Activated CD4-positive, alpha-beta memory T cell treated with anti-CD3 and anti-CD28 coated beads, Interleukin-2, amount 10 ng/mL, durations not matched to agents 7 days and 5 days (primary cell): ENCODE measurements at places on chromosomes 6 and 20. TPM values are rescaled to one million over a fixed set of nuclear protein-coding genes. Genes with fewer than 3 reads are reported as not detected.

GRCh38 chr6:168627506-168628175 lies 186.7 kb downstream of the SMOC2 start:
- no peak for DNase-seq
- no peak overlapping the region for H3K4me3 ChIP-seq
- H3K27ac ChIP-seq: no peak overlapping the region
- peaks cover 2% of the 10 kb centered on the region for H3K4me1 ChIP-seq
- H3K36me3 ChIP-seq: no peaks in the 10 kb centered on the region

DNA sequence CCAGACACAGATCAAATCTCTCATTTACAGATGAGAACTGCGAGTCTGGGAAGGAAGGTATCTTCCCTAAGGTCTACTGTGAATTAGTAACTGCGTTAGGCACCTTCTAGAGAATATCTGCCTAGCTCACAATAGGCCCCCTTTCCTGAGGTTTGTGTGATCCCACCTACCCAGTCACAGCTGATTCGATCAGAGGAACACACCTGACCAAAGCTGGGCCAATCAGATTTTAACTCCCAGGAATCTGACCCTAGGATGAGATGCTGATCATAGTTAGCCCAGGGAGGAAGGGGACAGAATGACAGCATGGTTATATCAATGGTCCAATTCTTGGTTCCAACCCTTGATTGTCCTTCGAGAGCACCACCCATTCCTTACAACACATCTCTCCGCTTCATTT lies 7.4 kb upstream of the CCDC167 start:
- H3K4me3 ChIP-seq: no peak overlapping the region
- peaks cover 39% of the 10 kb centered on the region for H3K4me1 ChIP-seq
- no peak overlapping the region for H3K27ac ChIP-seq
- no peaks in the 10 kb centered on the region for H3K27me3 ChIP-seq
- H3K36me3 ChIP-seq: no peaks in the 10 kb centered on the region
- no peak for DNase-seq

DNA sequence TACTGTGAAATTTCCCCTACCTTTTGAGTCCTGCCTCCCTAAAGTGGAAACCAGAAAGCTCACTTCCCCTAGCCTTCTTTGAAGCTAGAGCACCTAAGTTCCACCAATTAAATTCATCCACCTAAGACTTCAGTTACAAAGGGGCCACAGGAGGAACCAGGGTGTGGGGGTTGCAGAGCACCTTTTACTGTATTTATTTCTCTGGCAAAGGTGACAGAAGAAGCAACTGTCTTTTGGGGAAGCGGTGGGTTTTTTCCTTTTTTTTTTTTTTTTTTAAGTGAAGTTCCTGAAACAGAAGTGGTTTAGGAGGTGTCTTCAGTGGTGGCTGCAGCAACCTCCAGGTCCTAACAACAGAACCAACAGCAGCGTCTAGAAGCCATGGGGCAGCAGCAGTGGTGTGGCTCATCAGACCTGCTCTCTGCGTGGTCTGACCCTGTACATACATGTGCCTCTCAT lies 13.1 kb downstream of the PSMB9 start:
- H3K36me3 ChIP-seq: peaks cover 19% of the 10 kb centered on the region
- no peak for DNase-seq
- peaks cover 35% of the 10 kb centered on the region for H3K4me1 ChIP-seq

- H3K4me3 ChIP-seq: no peak overlapping the region
- no peak for DNase-seq
Measured at GRCh38 chr6:109252261-109253041, 129.8 kb downstream of the CD164 start.

DNA sequence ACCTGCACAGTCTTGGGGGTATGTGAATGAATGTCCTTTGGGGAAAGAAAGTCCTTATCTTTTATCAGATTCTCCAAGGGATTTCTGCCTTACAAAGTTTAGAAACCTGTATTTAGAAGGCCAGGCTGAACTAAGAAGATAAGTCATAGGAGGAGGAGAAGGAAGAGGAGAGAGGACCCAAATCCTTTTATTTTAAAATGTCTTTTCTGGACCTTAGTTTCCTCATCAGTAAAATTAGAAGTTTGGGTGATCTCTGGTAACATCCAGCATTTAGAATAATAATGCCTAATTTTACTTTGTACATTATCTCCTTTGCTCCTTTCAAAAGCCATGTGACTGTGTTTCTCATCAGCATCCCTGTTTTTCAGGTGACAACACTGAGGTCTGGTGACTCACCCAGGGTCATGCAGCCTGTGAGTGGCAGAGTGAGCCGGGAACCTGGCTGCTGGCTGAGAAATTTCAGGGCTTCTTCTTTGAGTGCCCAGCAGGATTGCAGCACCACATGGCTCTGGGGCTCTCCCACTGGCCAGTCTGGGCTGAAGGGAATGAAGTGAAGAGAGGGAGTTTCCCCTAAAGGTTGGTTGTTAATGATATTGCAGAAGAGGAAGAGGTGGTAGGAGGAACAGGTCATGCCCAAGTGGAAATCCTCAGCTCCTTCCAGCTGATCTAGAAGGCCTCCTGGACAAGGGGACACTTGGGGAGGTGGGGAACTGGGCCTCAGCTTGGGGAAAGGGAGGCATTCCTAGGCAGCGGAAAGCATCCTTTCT lies 34.0 kb downstream of the VEGFA start:
- DNase-seq: no peak
- H3K4me3 ChIP-seq: no peak overlapping the region
- H3K27me3 ChIP-seq: peaks cover 6% of the 10 kb centered on the region

- no peaks in the 10 kb centered on the region for H3K27me3 ChIP-seq
- no peak for DNase-seq
- no peaks in the 10 kb centered on the region for H3K36me3 ChIP-seq
- no peak overlapping the region for H3K27ac ChIP-seq
- no peak overlapping the region for H3K4me3 ChIP-seq
- H3K4me1 ChIP-seq: no peaks in the 10 kb centered on the region
Measured at GRCh38 chr6:78615430-78615904, 251.9 kb upstream of the IRAK1BP1 start.

GRCh38 chr6:139146317-139146726 lies 11.4 kb downstream of the HECA start:
- H3K27ac ChIP-seq: peak overlapping the region; percentile 88
- peak overlapping the region; percentile 49 for H3K4me3 ChIP-seq
- H3K4me1 ChIP-seq: peaks cover 93% of the 10 kb centered on the region

GRCh38 chr6:36627801-36628246 lies 33.7 kb downstream of the SRSF3 start:
- DNase-seq: no peak
- H3K4me3 ChIP-seq: no peak overlapping the region
- no peaks in the 10 kb centered on the region for H3K36me3 ChIP-seq

GRCh38 chr20:2329286-2329685 lies 33.5 kb downstream of the TGM3 start:
- no peak overlapping the region for H3K4me3 ChIP-seq
- no peak overlapping the region for H3K27ac ChIP-seq
- H3K27me3 ChIP-seq: peaks cover 16% of the 10 kb centered on the region
- no peaks in the 10 kb centered on the region for H3K36me3 ChIP-seq
- DNase-seq: no peak

DNA sequence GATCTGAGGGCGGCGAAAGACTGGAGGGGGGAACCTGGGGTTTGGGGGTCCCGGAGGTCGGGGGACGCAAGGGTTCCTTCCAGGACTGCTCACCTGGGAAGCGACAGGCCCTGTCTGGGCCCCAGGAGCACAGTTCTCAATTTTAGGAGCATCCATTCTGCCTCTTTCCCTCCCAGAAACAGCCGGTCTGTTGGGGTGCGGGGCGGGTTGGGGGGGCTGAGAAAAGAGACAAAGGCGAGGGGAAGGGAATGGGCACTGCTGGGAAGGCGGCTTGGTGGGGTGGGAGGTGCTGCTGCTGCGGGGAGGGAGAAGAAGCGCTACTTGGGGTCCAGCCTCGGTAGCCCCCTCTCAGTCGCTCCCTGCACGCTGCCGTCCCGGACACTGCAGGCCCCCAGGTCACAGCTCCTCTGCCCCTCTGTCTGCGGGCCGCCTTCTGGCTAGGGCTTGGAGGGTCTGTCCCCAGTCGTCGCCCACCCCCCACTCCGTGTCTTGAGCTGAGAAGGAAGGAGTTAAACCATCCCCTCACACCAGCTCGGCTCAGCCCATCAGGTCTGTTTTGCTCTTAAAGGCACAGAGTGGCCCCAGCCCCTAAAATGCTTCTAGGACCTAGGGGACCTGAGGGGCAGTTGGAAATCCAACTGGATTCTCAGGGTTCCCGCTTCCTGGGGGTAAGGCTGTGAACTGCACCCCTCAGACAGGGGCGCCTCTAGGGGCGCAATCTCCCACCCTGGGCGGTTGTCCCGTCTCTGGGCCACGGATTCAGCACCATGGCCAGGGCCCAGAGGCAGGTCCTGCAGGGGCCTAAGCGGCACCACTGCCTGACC lies 690 bp downstream of the GDAP1L1 start:
- H3K4me3 ChIP-seq: no peak overlapping the region
- peak; percentile 23 for DNase-seq
- no peaks in the 10 kb centered on the region for H3K36me3 ChIP-seq
- no peaks in the 10 kb centered on the region for H3K4me1 ChIP-seq
- no peak overlapping the region for H3K27ac ChIP-seq

DNA sequence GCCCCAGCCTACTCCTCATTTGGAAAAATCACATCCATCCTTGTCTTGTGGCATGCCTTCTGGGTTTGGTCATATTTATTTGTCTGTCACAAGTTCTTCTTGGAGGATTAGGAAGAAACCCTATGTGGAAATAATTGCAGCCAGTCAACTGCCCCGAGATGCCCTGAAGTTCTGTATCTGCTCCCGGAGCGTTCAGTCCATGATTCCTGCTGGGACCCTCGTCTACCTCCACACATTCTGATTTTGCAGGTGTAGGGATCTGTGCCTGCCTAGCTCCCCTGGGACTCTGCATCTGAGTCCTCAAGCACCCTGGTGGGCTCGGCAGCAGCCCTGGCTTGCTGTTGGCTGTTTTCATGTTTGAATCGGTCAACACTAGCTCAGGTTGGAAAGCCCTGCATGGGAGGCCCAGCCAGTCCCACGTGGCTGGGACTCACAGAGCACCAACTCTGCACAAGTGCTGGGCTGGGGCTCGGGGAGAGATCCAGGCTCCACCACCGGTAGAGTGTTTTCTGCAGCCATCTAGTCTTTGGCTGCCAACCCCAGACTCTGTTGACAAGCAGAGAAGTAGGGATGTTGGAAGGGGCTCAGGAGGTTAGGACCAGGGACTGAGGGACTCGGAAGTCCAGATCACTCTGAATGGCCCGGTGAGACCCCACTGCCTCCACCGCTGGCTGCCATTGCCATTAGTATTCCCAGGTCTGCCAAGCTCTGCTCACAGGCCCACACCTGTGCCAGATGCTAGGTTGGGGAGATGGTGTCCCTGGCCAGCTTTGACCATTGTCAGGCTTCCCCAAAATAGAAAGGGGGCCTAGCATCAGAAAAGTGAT lies 183.5 kb upstream of the CST7 start:
- no peak overlapping the region for H3K27ac ChIP-seq
- DNase-seq: no peak
- H3K4me3 ChIP-seq: no peak overlapping the region
- peaks cover 8% of the 10 kb centered on the region for H3K27me3 ChIP-seq
- H3K36me3 ChIP-seq: no peaks in the 10 kb centered on the region

PGC gene
- total RNA-seq: not detected

REM1 gene
- total RNA-seq: not detected

FAXC gene
- total RNA-seq: 0.38 TPM

RIMS4 gene
- total RNA-seq: not detected
